Sigmoid colon (tissue), 7 donors: ENCODE measurements at places on chromosomes 1 and 21.

GRCh38 chr1:190479050-190479397, 1.4 kb upstream of the BRINP3 start:
- DNase-seq: no peak

DNA sequence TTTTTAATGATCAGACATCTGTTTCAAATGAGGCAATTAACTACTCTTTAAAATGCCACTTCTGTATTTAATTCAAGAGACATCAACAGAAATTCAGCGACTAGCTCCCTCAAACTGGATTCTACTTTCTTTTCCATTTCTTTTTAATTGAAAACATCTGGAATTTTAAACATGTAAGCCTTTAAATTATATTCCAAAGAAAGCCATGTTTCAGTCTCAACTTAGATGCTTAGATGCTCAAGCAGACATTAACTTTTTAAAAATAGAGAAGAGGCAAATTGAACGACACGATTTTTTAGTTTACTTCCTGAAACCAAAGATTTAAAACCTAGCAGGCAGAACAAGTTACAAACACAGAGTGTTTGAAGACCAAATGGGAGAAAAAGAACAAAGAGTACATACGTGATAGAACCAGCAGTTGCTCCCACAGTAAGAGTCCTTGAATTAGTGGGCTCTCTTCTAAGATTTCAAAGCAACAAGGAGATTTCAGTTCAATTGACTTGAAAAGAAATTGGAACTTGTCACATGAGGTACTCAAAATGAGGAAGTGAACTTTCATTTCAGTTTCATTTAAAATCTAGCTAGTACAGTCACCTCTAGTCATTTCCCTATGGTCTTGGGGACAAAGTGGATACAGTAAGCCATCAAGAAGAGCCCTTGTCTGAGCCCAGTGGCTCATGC, at the start of gene CTSS:
Gene CTSS, minus strand, starts transcription at position 483 of the 681 bp plus-strand sequence. CDS start 1,015 bp downstream, outside the sequence.
- no peak for DNase-seq

DNA sequence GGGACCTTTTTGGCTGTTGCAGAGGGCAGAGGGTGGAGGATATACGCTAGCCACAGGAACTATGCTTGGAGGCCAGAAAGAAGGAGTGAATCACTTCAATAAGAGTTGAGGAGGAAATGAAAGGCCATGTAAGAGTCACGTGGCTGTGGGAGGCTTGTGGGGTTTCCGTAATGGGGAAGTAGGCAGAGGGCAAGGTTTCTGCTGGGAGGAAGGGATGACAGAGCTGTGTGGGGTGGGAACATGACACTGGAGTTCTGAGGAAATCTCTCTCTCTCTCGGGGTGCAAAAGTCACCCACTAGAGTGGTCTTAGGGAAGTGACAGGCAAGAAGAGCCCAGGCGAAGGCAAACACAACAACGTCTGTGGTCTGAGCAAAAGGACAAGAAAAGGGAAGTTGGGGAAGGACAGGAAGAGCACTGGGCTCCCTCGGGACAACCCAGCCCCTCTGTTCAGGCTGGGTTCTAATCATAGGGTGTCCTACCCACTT, 3.9 kb upstream of the CD1C start:
- peak; percentile 74 for DNase-seq

DNA sequence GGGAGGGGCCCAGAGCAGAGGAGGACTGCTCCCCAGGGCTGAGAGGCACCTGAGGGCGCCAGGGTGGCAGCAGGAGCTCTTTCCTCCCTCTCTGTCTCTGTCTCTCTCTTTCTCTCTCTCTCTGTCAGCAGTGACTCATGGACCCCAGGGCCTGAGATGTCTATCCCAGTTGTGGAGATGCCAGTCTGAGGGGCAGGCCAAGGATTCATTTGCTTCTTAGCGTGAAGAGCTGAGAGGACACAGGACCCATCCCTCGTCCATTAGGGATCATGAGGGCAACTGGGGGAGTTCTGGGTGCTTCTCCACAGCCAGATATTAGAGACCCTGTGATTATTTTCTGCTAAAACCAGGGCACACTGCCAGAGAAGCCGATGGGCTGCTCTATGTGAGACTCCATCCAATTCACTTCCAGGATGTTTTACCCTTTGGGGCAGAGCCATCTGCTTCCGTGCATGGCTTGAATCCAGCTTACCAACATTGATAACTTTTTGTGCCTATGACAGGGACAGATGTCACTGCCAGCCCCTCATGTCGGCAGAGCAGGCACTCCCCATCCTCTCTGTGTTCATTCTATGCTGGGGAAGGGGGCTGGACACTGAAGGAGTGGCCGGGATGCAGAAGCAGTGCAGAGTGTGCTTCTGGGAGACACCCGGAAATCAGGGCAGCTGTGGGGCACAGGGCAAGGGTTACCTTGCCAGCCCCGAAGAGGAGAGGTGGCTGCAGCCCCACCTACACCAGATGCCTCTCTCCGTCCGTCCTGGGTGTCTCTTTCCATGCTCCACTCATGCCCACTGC, 4.1 kb upstream of the PCBP3 start:
- no peak for DNase-seq
